ENCODE measurements at places on chromosomes 16 and 17.

GRCh38 chr17:2053380-2054261 lies 1.3 kb upstream of the HIC1 start:
- peak; percentile 45 for DNase-seq

GRCh38 chr17:67322042-67322787 lies 44.2 kb downstream of the PSMD12 start:
- DNase-seq, result peak; percentile 67

- no peak for DNase-seq
Measured at GRCh38 chr16:52718046-52718445, 171.1 kb upstream of the TOX3 start.

DNA sequence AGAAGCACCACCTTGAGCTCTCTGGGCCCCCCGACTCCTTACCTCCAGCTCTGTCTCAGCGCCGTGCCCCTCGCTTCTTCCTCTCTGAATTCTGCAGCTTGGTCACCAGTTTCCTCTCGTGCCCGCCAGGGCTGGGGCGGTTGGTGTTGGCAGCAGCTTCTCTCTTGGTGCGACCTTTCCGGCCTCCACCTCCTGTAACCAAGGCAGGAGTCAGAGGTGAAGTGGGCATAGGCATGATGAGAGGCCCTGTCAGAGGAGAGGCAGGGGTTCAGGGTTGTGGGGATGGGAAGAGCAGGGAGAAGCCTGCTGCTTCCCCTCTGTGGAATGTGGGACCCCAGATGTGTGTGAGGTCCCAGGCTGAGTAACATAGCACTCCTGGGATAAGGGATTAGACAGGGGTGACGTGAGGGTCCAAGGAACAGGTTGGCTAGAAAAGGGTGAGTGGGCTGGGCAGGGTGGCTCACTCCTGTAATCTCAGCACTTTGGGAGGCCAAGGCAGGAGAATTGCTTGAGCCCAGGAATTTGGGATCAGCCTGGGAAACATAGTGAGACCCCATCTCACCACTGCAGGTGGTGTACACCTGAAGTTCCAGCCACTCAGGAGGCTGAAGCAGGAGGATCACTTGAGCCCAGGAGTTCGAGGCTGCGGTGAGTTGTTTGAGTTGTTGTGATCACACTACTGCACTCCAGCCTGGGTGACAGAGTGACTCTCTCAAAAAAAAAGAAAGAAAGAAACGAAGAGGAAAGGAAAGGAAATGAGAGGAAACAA lies 626 bp downstream of the NUPR1 start:
- no peak for DNase-seq

GRCh38 chr17:10156948-10157607 lies 41.3 kb downstream of the GAS7 start:
- no peak for DNase-seq

DNA sequence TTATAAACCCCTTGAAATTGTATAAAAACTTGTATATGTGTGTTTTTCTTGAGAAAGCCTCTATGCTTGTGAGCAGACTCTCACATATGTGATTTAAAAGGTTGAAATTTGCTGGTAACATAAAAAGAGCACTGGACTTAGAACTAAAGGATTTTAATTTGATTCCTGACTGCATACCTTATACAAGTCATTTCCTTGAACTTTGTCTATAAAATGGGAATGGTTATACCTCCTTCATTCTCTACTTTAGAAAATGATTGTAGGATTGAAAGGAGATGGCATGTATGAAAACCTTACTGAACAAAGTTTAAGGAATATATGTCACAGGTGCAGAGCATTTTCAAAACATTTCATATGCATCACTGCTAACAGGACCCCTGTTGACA lies 10.4 kb upstream of the ARL2BP start:
- DNase-seq, result no peak
